Progenitor cell of endocrine pancreas (in vitro differentiated cells): ENCODE measurements at places on chromosomes 1 and 21. TPM values are rescaled to one million over a fixed set of nuclear protein-coding genes. Genes with fewer than 3 reads are reported as not detected.
A peak's percentile ranks its signal among the peaks of the same experiment; 100 is the strongest.

- DNase-seq: no peak
Observed at GRCh38 chr1:70355920-70356319, 1.4 kb upstream of the ANKRD13C start.

- peak; percentile 1 for DNase-seq
Observed at GRCh38 chr1:30305061-30305460, 418.3 kb downstream of the MATN1 start.

DNA sequence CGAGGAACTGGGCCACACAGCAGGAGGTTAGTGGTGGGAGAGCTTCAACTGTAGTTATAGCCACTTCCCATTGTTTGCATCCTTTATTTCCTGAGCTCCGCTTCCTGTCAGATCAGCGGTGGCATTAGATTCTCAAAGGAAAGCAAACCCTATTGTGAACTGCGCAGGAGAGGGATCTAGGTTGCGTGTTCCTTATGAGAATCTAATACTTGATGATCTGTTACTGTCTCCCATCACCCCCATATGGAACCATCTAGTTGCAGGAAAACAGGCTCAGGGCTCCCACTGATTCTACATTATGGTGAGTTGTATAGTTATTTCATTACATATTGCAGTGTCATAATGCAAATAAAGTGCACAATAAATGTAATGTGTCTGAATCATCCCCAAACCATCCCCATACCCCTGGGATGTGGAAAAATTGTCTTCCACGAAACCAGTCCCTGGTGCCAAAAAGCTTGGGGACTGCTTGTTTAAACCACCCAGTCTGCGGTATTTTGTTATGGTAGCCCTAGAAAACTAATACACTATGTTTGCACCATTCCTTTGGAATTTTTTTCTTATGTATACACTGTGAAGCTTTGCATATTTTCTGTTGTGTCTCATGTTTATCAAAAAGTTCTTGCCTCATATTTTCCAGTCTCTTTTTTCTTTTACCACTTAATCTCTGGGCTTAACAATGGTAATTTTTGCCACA, 136.6 kb upstream of the IVNS1ABP start:
- no peak for DNase-seq

Gene LRIF1
- total RNA-seq: 10.4 and 10.8 TPM in 2 replicates

Gene GBP6
- total RNA-seq: not detected in 2 replicates
